ENCODE measurements at places on chromosomes 11 and 22.

DNA sequence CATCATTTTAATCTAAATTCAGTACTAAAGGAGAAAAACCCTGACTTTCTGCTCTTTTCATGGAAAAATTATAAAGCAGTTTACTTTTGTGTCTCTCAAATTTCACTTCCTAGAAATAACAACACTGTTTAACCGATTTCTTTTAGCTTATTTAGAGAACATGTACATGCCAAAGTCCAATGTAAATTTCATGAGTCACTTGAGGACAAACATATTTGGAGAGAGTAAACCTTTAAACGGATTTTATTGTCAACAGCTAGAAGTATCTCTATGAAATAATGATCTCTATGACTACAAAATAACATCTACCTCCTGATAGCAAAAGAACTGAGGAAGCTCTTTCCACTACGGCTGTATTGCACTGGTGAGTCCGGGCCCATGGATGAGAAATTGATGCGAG lies 46.3 kb upstream of the SLC22A25 start:
- H3K4me3 ChIP-seq = no peak overlapping the region
- H3K36me3 ChIP-seq = no peaks in the 10 kb centered on the region
- H3K27me3 ChIP-seq = no peaks in the 10 kb centered on the region
- no peaks in the 10 kb centered on the region for H3K4me1 ChIP-seq
- no peak overlapping the region for H3K27ac ChIP-seq

GRCh38 chr11:83611600-83611999 lies 325.4 kb upstream of the CCDC90B start:
- no peaks in the 10 kb centered on the region for H3K36me3 ChIP-seq
- no peak for DNase-seq
- H3K27me3 ChIP-seq = no peaks in the 10 kb centered on the region
- no peak overlapping the region for H3K4me3 ChIP-seq

- H3K4me1 ChIP-seq = peaks cover 1% of the 10 kb centered on the region
- no peaks in the 10 kb centered on the region for H3K36me3 ChIP-seq
- H3K27me3 ChIP-seq = no peaks in the 10 kb centered on the region
- no peak for DNase-seq
- H3K27ac ChIP-seq = no peak overlapping the region
These were observed 289.1 kb upstream of the SORL1-AS1 start for GRCh38 chr11:121741761-121742361.

- no peak for DNase-seq
- no peaks in the 10 kb centered on the region for H3K4me1 ChIP-seq
- H3K27ac ChIP-seq = no peak overlapping the region
- no peak overlapping the region for H3K4me3 ChIP-seq
These were observed 57.7 kb downstream of the TRAF6 start for GRCh38 chr11:36452236-36452940.

DNA sequence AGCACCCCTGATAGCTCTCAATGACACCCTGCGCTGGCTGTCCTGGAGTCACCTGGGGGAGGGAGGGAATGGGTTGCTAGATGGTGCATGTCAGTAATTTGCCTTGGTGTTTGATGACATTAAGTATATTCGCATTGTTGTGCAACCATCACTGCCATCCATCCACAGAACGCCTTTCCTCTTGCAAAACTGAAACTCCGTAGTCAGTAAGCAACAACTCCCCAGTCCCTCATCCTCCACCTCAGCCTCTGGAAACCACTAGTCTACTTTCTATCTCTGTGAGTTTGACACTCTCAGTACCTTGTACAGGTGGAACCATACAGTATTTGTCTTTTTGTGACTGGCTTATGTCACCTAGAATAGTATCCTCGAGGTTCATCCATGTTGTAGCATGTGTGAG lies 62.6 kb downstream of the PKNOX2 start:
- H3K27ac ChIP-seq = no peak overlapping the region
- no peaks in the 10 kb centered on the region for H3K36me3 ChIP-seq
- no peak overlapping the region for H3K4me3 ChIP-seq
- DNase-seq = no peak
- peaks cover 12% of the 10 kb centered on the region for H3K4me1 ChIP-seq

DNA sequence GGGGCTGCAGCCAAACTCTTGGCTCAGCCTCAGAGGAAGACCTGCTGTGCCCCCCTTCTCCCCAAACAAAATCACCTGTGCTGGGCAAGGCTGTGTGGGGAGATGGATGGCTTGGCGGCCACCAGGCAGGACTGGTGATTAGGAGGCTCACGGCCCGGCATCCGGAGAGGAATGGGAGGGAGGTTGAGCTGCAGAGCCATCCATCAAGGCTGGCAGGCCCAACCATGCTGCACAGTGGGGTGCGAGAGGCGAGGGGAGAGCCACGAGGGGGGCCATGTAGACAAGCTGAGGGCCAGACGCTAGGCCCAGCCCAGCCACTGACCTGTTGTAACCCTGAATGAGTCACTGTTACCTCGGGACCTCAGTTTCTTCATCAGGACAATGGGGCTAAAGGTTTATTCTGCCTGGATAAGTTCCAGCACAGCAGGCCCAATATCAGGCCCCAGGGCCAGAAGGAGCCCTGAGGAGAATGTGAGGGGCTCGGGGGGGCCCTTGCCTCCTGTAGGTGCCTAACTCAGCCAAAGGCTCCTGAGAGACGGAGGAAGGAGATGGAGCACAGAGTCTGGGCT lies 18.2 kb downstream of the PDE2A start:
- no peaks in the 10 kb centered on the region for H3K27me3 ChIP-seq
- no peaks in the 10 kb centered on the region for H3K36me3 ChIP-seq
- H3K4me3 ChIP-seq = no peak overlapping the region
- peaks cover 3% of the 10 kb centered on the region for H3K4me1 ChIP-seq
- H3K27ac ChIP-seq = no peak overlapping the region

- no peaks in the 10 kb centered on the region for H3K27me3 ChIP-seq
- no peaks in the 10 kb centered on the region for H3K36me3 ChIP-seq
- DNase-seq = no peak
- no peak overlapping the region for H3K27ac ChIP-seq
- H3K4me1 ChIP-seq = peaks cover 2% of the 10 kb centered on the region
These were observed 11.5 kb downstream of the RELA start for GRCh38 chr11:65651339-65651588.

GRCh38 chr11:35235936-35236666 lies 97.1 kb downstream of the CD44 start:
- no peaks in the 10 kb centered on the region for H3K4me1 ChIP-seq
- no peak for DNase-seq
- no peak overlapping the region for H3K4me3 ChIP-seq
- no peaks in the 10 kb centered on the region for H3K27me3 ChIP-seq
- no peak overlapping the region for H3K27ac ChIP-seq

GRCh38 chr11:127340438-127340837 lies 339.9 kb upstream of the KIRREL3 start:
- H3K4me1 ChIP-seq = no peaks in the 10 kb centered on the region
- H3K4me3 ChIP-seq = no peak overlapping the region
- no peak for DNase-seq
- H3K27ac ChIP-seq = no peak overlapping the region

GRCh38 chr11:62603776-62604299 lies 2.2 kb upstream of the MTA2 start:
- H3K36me3 ChIP-seq = no peaks in the 10 kb centered on the region
- DNase-seq = no peak
- peaks cover 2% of the 10 kb centered on the region for H3K4me1 ChIP-seq
- no peaks in the 10 kb centered on the region for H3K27me3 ChIP-seq
- no peak overlapping the region for H3K27ac ChIP-seq

- no peaks in the 10 kb centered on the region for H3K27me3 ChIP-seq
- peak; percentile 72 for DNase-seq
- no peaks in the 10 kb centered on the region for H3K4me1 ChIP-seq
- no peaks in the 10 kb centered on the region for H3K36me3 ChIP-seq
- no peak overlapping the region for H3K27ac ChIP-seq
These were observed 4.1 kb upstream of the HBG2 start for GRCh38 chr11:5258543-5259262.

GRCh38 chr22:36196254-36197064 lies 5.2 kb downstream of the APOL4 start:
- H3K4me1 ChIP-seq = peaks cover 4% of the 10 kb centered on the region
- no peaks in the 10 kb centered on the region for H3K27me3 ChIP-seq
- no peak for DNase-seq
- no peaks in the 10 kb centered on the region for H3K36me3 ChIP-seq
- no peak overlapping the region for H3K4me3 ChIP-seq

- no peaks in the 10 kb centered on the region for H3K36me3 ChIP-seq
- no peak overlapping the region for H3K27ac ChIP-seq
- H3K27me3 ChIP-seq = no peaks in the 10 kb centered on the region
- H3K4me3 ChIP-seq = no peak overlapping the region
These were observed 793.6 kb upstream of the RAG2 start for GRCh38 chr11:37391615-37392014.

- no peaks in the 10 kb centered on the region for H3K4me1 ChIP-seq
- H3K27ac ChIP-seq = no peak overlapping the region
- H3K27me3 ChIP-seq = no peaks in the 10 kb centered on the region
- no peak overlapping the region for H3K4me3 ChIP-seq
These were observed 569.7 kb upstream of the TENM4 start for GRCh38 chr11:80010536-80010935.

Data from mesendoderm (in vitro differentiated cells).